ENCODE measurements at places on chromosomes 4 and X. TPM values are rescaled to one million over a fixed set of nuclear protein-coding genes. Genes with fewer than 3 reads are reported as not detected.

NXT2 gene
- 9.6 TPM for polyA plus RNA-seq

- no peak for DNase-seq
Observed at GRCh38 chr4:188078116-188078515, 31.3 kb downstream of the TRIML2 start.

DNA sequence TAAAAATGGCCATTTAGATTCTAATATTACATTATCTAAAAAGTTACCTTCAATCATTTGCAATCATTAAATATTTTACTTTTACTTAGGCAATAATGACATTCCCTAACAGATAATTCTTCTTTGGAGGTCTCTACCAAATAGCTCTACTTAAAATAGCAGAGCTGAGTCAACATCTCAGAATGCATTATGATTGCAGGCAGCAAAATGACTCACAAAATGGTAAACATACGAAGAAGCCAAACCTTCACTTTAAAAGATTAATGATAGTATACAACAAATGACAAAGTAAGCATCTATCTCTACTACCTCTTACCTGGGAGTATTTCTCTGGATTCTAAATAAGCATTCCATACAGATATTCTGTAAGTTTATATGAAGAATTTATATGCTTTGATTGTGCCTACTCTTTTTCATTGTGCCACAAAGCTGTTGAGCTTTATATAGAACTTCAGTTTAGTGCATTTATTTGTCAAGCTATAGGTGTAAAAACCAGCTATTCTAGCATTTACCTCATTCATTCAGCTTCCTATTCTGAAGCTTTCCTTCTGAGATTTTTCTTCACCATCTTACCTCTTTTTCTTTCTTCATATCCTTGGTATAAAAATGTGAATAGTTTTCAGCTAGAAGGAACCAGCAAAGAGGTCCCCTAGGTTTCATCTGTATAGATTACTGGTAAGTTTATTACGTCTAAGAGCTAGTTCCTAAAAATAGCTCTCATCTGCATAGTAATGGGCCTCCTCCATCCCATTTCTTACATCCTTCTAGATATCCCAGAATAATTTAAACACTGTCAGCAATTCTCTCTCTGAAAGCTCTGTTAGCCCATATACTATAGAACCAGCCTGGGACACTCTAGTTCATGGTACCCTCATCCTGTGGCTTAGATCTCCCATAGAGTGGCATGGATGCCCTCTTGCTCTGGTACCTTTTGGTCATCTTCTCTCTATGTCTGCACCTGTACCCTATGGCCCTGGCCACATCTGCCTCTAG is 17.2 kb upstream of the SPCS3 start:
- peak; percentile 91 for DNase-seq

DNA sequence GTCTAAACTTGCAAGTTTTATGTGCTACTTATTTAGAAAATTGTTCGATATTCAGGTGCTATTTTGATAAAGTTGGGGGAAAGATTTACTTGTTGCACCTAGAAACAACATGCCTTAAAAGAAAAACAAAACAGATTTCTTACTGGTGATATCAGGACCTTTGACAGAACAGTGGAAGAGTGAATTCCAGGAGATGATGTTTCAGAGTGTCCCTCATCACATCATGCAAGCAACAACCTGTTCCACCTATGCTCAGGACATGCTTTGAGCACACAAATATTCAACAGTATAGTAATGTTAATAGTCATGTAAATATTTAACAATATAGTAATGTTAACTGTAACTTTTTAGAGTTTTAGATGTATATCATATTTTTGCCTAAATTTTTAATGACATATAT is 23.9 kb upstream of the RNF128 start:
- no peak for DNase-seq

DNA sequence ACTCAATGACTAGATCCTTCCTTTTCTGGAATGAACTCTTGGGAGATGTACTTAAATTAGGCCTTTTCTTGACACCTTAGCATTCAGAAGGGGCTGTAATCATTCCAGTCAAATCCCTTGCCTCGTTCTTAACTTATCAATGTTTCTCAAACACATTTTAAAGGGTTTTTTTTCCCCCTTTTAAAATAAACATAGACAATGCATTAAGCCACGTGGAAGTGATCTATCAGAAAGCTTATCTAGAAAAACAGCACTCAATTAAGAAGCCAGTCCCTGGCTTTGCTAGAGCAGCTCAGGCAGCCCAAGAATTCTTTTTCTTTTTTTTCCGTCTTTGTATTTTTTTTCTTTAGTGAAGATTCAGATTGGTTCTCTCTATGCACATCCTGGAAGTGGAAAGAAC is 118.2 kb downstream of the PCDH7 start:
- no peak for DNase-seq

- no peak for DNase-seq
Observed at GRCh38 chr4:80090090-80090489, 17.1 kb upstream of the ANTXR2 start.

DNA sequence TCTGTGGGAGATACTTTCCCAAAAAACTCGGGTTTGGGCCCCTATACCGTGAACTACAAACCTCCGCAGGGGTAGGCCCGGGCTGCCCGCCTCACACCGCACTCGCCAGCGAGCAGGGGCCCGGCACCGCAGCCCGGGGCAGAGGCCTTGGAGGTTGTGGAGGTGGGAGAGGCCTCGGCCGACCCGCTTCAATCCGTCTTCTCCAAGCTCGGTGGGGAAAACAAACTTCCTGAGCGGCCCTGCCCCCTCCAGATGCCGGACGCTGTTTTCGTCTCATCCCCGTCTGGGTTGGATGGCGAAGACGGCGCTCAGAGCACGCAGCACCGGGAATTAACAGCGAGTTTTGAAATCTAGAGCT is 442 bp upstream of the MCUB start:
- DNase-seq, result peak; percentile 10

- peak; percentile 99 for DNase-seq
Observed at GRCh38 chr4:7828011-7828720, 111.5 kb downstream of the AFAP1 start.

Data from fibroblast of lung (primary cell).